ENCODE measurements at places on chromosomes 2 and 18.

DNA sequence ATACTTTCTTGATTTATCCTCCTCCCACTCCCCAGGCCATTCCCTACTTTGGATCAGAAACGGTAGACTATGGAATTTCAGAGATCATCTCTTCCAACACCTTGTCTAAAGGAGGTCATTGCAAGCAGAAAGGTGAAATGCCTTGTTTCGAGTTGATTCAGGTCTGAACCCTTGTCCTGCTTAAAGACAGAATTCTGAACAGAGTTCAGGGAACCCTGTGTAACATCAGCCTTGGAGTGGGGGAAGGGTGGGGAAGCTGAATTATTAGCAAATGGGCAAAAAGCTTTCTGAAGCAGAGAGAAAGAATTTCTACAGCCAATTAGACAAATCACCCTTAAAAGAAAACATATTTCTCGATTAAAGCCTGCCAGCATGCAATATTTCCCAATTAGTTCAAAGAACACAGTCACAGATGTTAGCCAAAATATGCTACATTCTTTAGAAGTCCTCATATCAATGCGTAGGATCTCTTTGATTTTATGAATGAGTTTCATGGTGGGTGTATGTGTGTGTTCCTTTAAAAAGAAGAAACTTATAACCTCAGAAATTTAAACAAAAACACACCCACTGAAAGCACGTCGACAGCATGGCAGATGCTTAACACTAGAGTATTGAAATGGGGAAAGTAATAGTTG, 353.1 kb downstream of the RND3 start:
- no peak for DNase-seq

DNA sequence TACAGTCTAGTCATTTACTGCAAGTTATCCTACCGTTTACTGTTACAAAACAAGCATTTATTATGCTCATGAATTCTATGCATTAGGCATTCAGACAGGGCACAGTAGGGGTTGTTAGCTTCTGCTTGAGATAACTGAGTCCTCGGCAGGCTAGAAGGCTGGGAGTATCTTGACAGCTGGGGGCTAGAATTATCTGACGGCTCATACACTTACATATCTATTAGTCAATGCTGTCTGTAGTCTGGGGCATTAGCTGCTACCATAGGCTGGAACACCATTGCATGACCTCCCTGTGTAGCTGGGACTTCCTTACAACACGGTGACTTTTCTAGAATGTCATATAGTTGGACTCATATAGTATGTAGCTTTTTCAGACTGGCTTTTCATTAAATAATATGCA, 61.9 kb upstream of the ALK start:
- DNase-seq, result no peak

DNA sequence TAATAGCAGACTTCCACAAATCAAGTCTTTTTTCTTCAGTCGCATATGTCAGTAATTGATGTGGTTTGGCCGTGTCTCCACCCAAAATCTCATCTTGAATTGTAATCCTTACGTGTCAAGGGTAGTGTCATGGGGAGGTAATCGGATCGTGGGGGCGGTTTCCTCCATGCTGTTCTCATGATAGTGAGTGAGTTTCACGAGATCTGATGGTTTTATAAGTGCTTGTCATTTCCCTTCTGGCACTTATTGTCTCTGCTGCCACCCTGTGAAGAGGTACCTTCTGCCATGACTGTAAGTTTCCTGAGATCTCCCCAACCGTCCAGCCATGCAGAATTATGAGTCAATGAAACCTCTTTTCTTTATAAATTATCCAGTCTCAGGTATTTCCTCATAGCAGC, 478.8 kb downstream of the PTPRM start:
- peak; percentile 43 for DNase-seq

GRCh38 chr2:126822921-126823320, 75.8 kb upstream of the TEX51 start:
- no peak for DNase-seq

DNA sequence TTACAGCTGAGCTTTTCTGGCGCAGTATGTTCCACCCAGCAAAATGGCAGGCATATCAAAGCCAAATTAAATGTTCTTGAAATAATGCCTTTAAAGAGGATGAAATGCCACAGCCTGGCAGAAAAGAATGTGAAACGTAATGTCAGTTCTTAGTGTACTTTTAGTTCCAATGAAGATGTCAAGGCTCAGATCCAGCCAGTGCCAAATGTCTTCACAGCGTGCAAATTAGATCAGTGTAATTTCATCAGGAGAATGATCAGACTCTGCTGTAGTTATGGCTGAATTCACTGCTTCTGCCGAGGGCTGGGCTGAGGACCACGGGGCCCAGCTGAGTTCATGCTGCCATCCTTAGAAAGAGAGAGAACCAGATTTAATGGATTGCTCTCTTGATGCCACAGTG, 78.7 kb upstream of the ITGA4 start:
- no peak for DNase-seq

DNA sequence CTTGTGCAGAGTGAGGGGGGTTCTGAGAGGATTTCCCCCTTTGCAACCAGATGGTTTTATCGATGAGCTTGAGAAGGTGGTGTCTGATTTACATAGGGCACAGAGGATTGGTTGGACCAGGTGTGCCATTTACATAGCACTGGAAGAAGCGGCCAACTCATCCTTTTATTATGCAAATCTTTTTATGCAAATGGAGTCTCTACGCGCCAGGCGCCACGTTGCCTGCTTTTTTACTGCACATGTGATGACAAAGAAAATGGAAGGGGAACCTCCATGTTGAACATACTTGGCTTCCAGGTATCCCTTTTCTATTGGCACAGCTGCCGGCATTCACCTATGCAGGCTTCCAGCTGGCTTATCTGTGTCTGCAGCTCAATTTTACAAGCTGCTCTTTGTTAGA, 18.4 kb upstream of the TXNL4A start:
- DNase-seq, result no peak

- DNase-seq, result no peak
Measured at GRCh38 chr18:75504469-75504868, 77.0 kb upstream of the SMIM21 start.

GRCh38 chr18:37532917-37533316, 32.7 kb downstream of the CELF4 start:
- DNase-seq, result no peak

- DNase-seq, result no peak
Measured at GRCh38 chr2:195279840-195280427, 377.1 kb upstream of the SLC39A10 start.

GRCh38 chr2:98501876-98502275, 57.2 kb downstream of the INPP4A start:
- no peak for DNase-seq

- no peak for DNase-seq
Measured at GRCh38 chr18:48132797-48133655, 202.6 kb upstream of the SMAD2 start.

GRCh38 chr2:135212757-135213156, 160.7 kb downstream of the RAB3GAP1 start:
- DNase-seq, result no peak

DNA sequence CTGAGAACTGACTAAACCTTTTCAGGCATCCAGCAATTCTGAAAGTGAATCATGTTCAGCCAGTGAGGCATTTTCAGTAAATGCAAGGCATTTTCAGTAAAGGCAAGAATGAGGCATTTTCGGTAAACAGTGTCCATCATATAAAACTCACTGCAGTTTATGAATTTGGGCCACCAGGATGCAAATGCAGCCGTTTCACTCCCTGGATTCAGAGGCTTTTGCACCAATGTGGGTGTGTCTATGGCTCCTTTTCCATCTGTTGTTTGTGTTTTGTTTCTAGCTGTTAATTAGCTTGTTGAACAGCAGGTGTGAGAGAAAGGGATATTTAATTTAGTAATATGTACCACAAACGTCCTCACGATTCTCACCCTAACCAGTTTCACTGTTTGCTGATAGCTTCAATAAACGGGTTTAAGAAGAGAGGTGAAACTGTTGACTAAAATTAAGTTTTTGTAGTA, 116.3 kb upstream of the PGAP1 start:
- DNase-seq, result no peak

- DNase-seq, result no peak
Measured at GRCh38 chr2:223901854-223902253, 43.3 kb downstream of the WDFY1 start.

DNA sequence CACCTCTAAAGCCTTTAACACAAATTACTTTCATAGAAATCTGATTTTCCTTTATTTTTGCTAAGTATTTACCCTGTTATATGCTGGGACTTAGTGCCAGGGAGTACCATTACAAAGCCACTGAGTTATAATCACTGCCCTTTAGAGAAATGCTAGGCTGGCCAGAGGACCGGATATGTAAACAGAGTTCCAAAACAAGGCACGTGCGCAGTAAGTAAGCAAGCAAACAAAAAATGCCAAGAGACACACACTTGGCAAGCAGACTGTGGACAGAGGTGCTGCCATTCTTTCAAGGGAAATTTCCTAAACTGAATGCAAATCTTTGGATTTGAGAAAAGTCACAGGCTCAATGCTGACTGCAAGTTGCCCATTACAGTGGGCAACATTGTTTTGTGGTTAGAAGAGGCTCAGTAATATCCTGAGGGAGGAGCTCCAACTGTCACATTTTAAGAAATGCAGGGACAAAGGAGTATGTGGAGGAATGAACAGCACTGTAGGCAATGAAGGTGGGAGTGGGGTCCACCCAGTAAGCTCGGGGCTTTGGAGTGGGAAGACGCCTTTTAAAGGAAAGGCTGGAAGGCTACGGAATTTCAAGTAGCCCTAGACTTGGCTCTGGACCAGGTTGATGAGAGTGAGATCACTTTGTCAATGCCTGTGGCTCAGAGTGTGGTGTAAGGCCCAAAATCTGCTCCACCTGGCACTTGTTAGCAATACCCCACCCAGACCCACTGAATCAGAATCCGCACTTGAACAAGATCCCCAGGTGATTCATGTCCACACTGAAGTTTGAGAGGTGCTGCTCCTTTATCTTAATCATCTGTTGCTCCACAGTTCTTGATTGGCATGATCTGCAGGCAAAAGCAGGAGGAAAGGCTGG, 2.1 kb upstream of the PARD6G start:
- DNase-seq, result no peak

DNA sequence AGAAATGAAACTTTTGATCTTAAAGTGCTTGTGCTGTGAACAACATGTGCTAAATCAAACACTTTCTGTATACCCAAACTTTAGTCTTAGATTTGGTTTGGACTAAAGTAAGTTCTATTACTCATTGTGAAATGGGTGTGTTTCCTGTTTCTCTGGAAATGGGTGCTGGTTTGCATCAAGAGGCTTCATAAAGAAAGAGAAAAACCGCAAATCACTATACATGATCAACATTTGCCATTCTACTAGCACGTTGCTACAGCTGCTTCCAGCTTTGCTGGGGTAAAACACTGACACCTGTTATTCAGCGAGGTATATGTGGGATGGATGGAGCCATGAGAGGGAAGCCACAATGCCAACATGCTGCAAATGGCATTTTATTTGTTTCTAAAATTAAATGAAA, 547.0 kb upstream of the ACVR2A start:
- peak; percentile 30 for DNase-seq

GRCh38 chr2:20471148-20471547, 24.3 kb downstream of the RHOB start:
- no peak for DNase-seq

GRCh38 chr18:38042211-38042890, 476.8 kb upstream of the CELF4 start:
- no peak for DNase-seq

GRCh38 chr18:57863706-57864105, 60.6 kb upstream of the ATP8B1 start:
- no peak for DNase-seq

- no peak for DNase-seq
Measured at GRCh38 chr18:39399662-39400061, 1834.1 kb upstream of the CELF4 start.

GRCh38 chr18:79844999-79845563, 47.3 kb downstream of the KCNG2 start:
- no peak for DNase-seq

- DNase-seq, result no peak
Measured at GRCh38 chr2:70753902-70754301, 14.1 kb downstream of the ADD2 start.

GRCh38 chr2:54628418-54628817, 95.0 kb upstream of the EML6 start:
- no peak for DNase-seq

GRCh38 chr2:75134860-75135259, 64.5 kb downstream of the TACR1 start:
- DNase-seq, result no peak

DNA sequence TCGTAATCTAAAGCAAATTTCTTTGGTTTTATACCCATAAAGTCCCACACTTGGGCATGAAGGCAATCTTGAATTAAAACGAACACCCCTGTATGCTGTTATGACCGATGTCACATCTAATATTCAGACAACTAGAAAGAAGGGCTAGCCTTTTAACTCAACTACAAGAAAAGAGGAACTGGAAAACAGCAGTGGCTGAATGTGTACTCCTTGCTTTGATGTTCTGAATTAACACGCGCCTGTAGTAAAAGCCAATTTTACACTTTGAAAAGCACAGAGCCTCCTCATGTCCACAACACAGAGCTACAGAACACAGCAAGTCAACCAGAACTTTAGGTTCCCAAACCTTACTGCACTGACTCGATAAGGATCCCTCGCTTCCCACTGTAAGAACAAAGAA, 147.6 kb downstream of the HDAC4 start:
- no peak for DNase-seq

DNA sequence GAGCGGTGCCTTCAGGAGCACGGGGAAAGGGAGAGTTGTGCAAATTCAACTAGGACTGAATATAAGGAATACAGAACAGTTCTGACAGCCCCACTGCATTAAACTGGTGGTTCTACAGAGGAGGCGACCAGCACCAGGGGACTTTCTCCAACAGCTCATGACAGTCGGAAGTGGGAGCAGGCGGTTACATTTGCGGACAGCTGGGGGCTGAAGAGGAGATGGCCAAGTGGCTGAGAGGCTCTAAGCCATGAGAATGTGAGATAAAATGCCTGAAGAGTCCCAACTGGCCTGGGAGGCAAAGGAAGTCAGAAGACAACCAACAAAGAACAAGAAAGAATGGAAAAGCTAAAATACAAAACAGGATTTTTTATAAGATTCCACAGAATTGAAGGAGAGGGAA, 141.3 kb downstream of the L3MBTL4 start:
- no peak for DNase-seq

DNA sequence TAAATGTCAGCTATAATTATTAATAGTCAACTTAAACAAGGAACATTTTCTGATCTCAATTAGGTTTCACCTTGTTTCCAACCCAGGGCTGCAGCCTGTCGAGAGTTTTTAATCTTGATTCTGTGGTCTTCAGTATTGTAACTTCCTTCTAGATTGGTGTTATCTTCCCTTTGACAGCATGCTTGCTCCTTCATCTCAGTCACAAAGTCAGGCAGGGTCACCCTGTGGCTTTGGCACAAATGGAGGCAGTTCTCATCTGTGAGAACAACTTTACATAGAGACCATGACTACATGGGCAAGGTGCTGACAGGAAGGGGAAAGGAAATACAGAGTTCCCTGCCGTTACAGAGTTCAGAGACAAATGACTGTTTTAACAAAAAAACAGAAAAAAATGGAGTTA, 50.5 kb downstream of the HNRNPLL start:
- no peak for DNase-seq

- DNase-seq, result no peak
Measured at GRCh38 chr18:68865021-68865420, 67.1 kb downstream of the CCDC102B start.

GRCh38 chr2:39266139-39266805, 22.5 kb upstream of the CDKL4 start:
- no peak for DNase-seq

All from activated CD4-positive, alpha-beta T cell treated with anti-CD3 and anti-CD28 coated beads, Interleukin-2, amount 50 U/mL, for 48 hours (primary cell).